Right renal pelvis (tissue), 4 donors: ENCODE measurements at places on chromosomes 5 and 9.
A peak's percentile ranks its signal among the peaks of the same experiment; 100 is the strongest.

- DNase-seq, result no peak
Measured at GRCh38 chr5:54088081-54088480, 222.3 kb downstream of the ARL15 start.

DNA sequence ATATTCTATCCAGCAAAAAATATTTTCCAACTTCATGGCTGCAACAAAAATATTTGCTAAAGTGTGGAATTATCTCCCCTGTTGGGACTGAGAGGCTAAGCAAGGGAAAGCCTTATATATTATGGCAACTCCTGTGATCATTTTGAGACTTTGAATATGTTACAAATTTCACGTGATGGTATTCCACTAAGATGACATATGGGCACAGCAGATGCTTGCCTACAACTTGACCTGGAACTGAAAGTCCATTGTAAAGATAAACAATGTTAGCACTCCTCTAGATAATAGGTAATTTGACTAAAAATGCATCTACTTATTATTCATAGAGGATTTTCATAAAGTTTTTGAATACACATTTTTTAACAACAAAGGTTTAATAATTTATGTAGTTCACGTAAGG lies 1141.5 kb upstream of the CDH6 start:
- DNase-seq, result no peak

GRCh38 chr9:89731262-89732182 lies 126.7 kb downstream of the GADD45G start:
- no peak for DNase-seq

DNA sequence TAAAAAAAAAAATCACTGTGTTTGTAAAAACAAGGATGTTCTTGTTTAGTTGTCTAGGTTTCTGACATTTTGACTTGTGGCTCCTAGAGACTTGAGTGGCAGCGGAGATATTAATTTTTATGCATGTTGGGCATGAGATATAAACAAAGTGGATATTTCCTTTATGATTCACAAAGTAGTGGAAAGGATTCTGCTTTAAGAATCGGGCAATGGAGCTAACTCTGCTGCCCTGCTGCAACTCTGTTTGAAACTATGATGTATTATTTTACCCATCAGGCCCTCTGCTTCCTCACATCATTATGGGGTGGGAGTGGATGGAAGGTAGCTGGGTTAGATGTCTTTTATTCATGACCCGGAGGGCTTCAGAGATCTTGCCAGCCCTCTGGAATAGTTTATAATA lies 94.1 kb upstream of the CD180 start:
- no peak for DNase-seq

- DNase-seq, result no peak
Measured at GRCh38 chr9:94212091-94212490, 47.0 kb upstream of the ZNF169 start.

GRCh38 chr5:87392801-87393200 lies 19.9 kb downstream of the CCNH start:
- no peak for DNase-seq

DNA sequence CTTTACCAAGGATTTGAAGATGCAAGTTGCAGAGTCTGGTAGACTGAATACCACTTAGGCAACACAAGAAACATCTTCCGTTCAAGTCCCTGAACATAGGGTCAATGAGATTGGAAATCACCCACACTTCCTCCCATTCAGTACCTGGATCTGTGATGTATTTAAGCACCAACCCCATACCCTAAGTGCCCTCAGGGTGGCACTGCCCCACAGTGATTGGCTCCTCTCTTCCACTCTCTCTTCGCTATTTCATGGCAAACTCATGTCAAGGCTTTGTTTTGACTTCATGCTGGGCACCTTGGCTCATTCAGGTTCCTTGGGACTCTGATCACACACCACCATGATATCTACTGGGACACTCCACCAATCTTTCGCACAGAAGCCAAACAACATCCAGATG lies 53.7 kb downstream of the GGTA1 start:
- no peak for DNase-seq

- no peak for DNase-seq
Measured at GRCh38 chr5:174355208-174355612, 309.7 kb downstream of the NSG2 start.

DNA sequence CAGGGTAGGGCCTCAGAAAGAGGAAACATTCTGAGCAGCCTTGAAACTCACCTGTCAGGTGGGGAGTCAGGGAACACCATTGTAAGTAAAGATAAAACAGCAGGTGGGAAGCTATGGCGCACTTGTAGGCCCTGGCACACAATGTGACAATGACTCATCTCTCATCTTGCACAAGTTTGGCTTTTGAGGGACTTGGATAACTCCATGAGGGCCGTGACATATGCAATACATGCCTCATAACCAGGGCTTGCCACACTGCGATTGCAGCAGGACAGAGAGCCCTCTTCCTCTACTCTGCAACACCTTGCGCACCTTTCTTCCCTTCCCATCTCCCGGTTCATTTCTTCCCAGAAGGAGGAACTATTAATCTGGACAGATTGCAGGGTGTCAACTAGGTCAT lies 144.9 kb downstream of the CEP120 start:
- DNase-seq, result no peak

GRCh38 chr5:111043712-111044506 lies 27.6 kb upstream of the TSLP start:
- no peak for DNase-seq

DNA sequence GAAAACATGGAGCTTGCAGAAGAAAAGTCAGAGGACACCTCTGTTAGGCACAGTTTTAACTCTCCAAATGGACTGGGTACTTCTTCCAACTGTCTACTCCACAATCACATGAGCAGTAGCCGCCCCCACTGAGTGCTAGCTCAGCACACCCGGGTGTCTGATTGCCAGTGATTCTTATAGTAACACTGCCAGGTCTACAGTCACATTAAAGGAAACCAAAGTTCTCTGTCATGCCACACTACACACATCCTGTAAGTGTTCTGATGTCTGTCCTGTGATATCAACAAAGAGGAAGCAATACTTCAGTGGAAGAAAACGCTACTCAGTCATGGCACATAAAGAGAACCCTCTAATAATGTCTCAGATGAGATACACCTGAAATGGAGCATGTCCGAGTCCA lies at the start of gene HAVCR2:
TSS of gene HAVCR2 (minus strand) at position 69 of the 400 bp plus-strand sequence. CDS start at position 8, 61 bp downstream.
- no peak for DNase-seq

DNA sequence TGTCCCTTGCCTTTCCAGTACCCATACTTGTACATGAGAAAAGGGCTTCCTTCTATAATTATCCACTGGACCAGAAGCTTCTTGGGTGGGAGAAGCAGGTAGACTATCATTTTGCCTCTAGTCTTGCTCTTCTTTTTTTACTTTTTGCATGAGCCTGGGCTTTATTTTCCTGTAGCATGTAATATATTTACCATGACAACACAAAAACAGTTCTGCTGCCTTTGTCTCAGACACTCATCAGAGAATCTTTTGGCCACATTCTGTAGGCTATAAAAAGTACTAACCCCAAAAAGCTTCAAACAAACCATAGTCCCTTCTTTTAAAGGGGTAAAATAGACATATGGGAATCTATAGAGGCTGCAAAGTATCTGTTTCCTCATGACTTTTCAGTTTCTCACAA lies 339.2 kb upstream of the PIK3R1 start:
- no peak for DNase-seq

DNA sequence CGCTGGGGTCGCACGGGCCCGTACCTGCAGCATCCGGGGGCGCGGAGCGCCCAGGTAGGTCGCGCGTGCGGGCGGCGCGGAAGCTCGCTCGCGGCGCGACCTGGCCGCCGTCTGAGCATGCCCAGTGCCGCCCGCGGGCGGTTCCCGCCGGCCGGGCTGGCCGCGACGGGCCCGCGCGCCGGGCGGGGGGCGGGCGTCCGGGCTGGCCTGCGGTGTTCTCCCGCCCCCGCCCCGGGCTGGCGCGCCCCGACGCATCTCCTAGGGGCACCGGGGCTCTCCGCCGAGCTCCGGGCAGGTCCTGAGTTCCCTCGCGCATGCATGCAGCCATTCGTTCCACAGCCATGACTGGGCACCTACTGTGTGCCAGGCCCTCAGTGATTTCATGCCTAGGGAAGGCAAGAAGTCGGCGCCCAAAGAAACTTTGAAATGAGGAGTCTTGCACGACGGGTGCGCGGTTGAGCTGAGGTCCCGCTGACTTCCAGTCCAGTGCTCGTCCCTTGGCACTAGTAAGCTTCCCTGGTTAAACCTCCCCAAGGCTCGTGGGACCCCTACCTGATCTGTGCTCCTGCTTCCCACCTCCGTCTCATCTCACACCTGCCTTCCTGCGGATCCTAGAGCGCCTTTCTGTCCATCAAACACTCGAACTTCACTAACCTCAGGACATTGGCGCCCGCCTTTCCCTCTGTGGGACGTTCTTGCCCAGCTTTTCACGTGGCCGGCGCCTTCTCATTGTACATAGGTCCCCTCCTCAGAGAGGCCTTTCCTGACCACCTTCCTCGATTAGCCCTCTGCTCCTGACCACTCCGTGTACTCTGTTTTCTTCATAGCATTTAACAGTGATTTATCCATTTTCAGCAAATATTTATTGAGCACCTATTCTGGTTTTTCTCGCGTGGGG lies at the start of gene PTPN3:
TSS of gene PTPN3 (minus strand) at position 113 of the 898 bp plus-strand sequence. CDS start 34,873 bp downstream, outside the sequence.
- DNase-seq, result no peak

GRCh38 chr9:35341585-35341984 lies 148.3 kb upstream of the RUSC2 start:
- no peak for DNase-seq

- DNase-seq, result no peak
Measured at GRCh38 chr5:123474228-123474627, 37.7 kb upstream of the CSNK1G3 start.

DNA sequence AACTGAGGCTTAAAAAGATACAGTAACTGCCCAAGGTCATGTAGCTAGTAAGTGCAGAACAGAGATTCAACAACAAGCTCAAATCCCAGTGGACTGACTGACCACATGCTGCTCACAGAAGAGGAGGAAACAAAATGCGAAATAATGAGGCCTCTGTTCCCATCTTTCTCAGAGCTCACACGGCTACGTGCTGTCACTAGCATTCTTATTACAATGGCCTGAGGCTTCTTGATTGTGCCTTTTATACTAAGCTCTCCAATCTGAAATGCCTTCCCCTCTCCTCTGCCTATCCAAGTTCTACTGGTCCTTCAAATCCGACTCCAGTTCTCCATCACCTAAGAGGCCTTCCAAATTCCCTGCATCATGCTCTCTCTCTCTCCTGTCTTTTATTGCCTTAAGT lies 26.0 kb downstream of the SGTB start:
- DNase-seq, result no peak

GRCh38 chr9:86097510-86098224 lies 1.7 kb downstream of the GOLM1 start:
- DNase-seq, result no peak

DNA sequence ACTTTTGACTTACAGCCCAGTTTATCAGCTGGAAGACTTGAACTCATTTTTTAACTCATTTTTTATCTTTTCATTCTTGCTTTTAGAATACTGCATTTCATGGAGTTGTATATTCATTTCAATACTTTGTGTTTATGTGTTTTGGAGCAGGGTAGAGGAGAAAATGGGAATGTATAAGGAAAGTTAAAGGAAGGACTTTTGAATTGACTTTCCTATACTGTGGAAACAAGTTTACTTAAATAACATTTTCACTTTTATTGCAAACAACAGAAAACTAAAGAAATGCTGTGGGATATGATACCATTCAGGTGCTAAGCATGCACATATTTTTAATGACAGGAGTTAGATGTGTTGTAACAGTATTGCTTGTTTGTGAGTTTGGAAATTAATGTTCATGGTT lies 11.7 kb downstream of the NIPBL start:
- no peak for DNase-seq

GRCh38 chr5:154860123-154860522 lies 1.7 kb downstream of the CNOT8 start:
- DNase-seq, result no peak

DNA sequence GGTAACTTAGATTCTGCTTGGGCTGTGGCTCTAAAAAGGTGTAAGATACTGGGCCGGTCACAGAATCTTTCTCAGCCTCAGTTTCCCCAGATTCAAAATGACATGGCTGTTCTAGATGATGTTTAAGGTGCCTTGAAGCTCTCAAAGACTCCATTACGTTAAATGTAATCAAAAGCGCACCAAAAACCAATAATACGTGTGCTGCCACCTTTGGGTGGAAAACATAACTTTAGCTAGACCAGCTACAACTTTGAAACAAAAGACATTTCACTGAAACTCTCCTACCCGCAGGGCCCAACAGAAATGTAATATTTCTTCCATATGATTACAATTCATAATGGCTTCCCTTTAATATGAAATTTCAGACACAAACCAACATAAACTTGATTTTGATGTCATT lies 35.0 kb upstream of the PCSK5 start:
- DNase-seq, result peak; percentile 18

GRCh38 chr9:106753155-106753671 lies 109.8 kb upstream of the ZNF462 start:
- DNase-seq, result no peak
